IMR-90 (cell line): ENCODE measurements at places on chromosomes 2 and 18. TPM values are rescaled to one million over a fixed set of nuclear protein-coding genes. Genes with fewer than 3 reads are reported as not detected.
A peak's percentile ranks its signal among the peaks of the same experiment; 100 is the strongest.

Gene RHOB
- total RNA-seq, result 112 and 151 TPM in 2 replicates

Gene GDF7
- total RNA-seq, result under 0.01 TPM in 2 replicates

Gene CCNT2
- total RNA-seq, result 30.6 and 44.6 TPM in 2 replicates

Gene HDLBP
- total RNA-seq, result 1,093 and 1,165 TPM in 2 replicates

Gene LRRC30
- not detected in 2 replicates for total RNA-seq

Gene GPAT2
- total RNA-seq, result 0.28 and 0.36 TPM in 2 replicates

Gene SFT2D3
- 2.5 and 3.9 TPM in 2 replicates for total RNA-seq

Gene SRD5A2
- total RNA-seq, result not detected in 2 replicates

Gene C2orf15
- under 0.01 TPM in 1 of 2 replicates, not detected in the other for total RNA-seq

GRCh38 chr18:54622084-54622483 is 31.0 kb downstream of the DYNAP start:
- no peak for DNase-seq

- DNase-seq, result peak; percentile 80
These were observed 96.7 kb downstream of the CRIM1 start for GRCh38 chr2:36452260-36452659.

DNA sequence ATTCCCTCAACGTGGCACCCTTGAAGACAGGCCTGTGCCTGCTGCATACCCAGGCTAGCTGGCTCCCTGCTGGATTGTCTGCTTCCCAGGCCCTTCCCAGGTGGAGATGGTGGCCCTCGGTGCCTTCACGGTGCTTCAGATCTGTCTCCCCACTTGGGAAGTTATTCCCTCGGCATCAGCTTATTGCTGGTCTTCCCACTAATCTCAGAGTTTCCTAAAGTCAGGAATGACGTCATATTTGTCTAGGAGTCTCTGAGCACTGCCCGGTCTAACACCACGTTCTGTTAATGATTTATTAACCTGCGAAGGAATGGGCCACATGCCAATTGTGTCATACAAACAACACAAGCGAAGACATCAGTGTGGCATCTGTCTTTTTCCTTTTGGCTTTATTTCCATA is 269.8 kb upstream of the ID2 start:
- no peak for DNase-seq

DNA sequence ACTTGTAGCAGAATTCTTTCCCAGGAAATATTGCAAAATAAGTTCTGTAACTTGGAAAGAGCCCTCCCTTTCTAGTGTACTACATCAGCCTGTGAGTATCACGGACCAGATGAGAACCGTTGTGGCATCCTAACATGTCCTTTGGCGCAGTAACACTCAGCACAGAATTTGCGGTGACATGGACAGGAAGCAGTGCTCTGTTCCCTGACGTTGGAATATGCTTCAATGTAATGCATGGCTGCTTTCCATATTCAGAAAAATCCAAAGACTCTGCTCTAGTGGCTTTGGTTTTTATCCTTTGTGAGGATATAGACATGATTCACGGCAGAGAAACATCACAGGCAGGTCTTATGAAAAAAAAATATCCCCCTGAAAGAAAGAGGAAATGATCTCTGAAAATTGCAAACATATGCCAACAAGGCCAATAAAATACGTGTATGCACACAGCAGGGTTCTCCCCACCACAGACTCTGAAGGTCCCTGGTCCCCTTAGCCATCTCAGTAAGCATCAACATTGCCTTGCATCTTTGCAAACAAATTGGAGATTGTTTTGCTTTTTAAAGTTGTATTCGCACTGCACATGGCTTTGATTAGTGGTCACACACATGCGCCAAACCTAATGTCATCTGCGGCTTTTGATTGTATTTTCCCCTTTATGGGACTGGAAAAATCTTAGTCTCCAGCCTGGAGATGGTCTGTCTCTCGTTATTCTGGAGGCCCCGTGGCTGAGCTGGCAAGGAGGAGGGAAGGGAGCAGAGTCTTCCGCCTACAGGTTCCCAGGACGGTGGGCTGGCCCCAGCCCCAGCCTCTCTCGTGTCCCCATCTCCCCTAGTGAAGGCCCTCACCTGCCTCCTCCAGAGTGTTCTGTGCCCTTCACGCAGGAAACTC is 122.9 kb downstream of the COPS8 start:
- peak; percentile 96 for DNase-seq

GRCh38 chr2:194004590-194005206 is 1652.3 kb upstream of the SLC39A10 start:
- no peak for DNase-seq

- no peak for DNase-seq
These were observed 110.7 kb upstream of the STPG4 start for GRCh38 chr2:47265751-47266231.

DNA sequence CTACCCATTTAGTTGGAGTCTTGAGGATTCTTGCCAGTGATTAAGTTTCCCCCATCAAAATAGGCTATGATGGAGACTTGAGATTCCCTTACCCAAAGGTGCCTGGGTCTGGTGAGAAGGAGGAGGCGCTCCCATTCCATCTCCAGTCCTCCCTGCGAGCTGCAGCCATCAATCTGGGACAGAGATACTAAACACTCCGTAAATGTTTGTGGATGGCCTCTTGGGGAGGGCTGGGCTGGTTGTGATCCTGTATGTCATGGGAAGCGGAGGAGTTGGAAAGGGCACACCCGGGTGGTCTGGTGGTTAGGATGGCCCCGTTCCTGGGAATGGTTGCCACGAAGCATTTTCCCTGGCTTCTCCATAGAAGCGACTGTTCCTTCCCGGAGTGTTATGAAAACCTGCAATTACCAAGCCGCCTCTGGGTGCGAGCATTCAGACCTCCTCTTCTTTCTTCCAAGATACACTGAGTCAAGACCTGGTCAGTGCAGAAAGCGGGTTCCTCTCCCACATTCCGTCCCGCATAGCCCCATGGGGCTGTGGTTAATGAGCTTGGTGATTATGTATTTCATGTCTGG is 196.9 kb downstream of the CTIF start:
- no peak for DNase-seq

DNA sequence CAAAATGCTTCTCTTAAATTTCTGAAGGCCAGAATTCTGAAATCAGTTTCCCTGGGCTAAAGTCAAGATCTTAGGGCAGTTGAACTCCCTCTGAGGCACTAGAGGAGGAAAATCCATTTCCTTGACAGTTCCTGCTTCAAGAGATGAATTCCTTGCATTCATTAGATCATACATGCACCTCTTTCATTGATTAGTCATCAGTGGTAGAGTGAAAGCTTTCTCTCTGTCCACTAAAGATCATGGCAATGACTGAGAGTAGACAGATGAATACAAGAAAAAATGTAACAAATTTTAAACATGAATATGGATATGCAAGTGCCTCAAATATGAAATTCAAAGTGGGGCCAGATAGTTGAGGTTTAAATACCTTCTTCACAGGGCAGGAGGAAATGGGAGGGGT is 693.4 kb upstream of the TMEFF2 start:
- no peak for DNase-seq

GRCh38 chr2:19073522-19073921 is 284.9 kb downstream of the OSR1 start:
- DNase-seq, result peak; percentile 83

DNA sequence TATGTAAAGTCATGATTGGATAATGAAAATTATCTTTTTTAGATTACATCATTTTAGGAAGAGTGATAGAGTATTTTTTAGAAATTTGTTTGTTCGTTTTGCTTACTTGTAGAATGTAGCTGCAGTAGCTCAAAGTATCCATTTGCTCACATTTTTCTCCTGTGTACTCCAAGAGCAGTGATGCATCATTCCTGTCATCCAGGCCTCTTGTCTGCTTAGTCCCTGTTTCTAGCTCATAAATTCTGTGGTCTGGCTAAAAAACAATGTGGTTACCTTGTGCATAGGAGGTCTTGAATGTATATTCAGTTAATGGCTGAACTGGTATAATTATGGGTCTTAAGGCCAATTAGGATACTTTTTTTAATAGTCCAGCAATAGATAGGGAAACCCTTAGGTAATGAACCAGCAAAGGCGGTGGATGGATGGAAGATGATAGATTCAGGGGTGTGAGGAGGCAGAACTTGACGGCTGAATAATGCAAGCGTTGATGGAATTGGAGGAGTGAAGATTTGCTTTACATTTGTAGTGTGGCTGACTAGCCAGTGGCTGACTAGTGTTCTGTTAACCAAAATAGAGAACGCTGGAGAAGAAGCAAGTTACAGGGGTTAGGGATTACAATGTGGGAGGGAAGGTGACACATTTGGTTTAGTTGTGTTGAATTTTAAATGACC is 145.0 kb downstream of the ZNF407 start:
- peak; percentile 56 for DNase-seq

DNA sequence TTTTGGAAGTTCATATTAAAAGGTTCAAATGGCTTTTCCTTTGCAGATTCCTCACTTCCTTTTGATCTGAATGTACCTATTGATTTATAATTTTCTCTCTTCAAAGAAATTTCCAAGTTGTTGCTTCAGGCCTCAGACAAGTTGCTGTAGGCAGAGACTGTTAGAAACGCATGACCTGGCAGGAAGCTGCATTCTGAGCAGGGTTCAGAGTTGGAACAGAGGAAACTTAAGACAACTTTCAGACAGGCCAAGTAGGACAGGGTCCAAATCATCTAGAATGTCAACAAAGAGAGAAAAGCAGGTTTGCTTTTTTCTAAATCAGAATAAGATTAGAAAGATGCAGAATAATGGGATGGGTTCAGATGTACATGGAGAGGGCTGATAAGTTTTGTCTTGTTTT is 416.3 kb downstream of the LRP1B start:
- no peak for DNase-seq

DNA sequence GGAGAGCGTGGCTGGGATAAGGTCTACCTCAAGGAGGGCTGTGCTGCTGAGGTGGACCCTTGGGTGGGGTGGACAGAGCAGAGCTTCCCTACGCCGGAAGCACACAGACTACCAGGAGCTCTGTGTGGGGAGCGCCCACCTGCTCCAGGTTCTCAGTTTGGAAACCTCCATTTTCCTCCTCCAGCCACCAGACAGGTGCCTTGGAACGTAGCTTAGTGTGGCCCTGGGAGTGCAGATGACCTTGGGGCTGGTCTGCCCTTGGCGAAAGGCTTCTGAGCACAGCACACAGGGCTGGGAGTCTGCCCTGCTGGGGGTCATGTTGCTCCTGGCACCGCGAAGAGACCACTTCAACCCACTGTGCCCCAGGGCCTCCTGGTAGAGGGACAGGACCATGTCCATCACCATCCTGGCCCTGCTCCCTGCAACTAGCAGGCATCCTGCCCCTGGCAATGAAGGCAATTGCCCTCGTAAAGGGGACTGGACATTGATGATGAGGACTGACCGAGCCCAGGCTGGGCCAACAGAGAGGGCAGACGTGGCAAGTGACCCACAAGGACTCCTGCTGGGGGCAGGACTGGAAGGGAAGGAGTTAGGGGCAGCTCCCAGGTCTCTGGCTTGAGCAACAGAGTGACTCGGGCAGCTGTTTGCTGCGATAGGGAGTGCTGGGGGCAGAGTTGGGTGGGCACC is 214.7 kb downstream of the CYP26B1 start:
- DNase-seq, result no peak

GRCh38 chr2:42788882-42789281 is 3.5 kb downstream of the HAAO start:
- no peak for DNase-seq

GRCh38 chr2:62364791-62365528 is 141.0 kb downstream of the TMEM17 start:
- no peak for DNase-seq

GRCh38 chr2:179981085-179981484 is 26.0 kb downstream of the CWC22 start:
- DNase-seq, result peak; percentile 72

DNA sequence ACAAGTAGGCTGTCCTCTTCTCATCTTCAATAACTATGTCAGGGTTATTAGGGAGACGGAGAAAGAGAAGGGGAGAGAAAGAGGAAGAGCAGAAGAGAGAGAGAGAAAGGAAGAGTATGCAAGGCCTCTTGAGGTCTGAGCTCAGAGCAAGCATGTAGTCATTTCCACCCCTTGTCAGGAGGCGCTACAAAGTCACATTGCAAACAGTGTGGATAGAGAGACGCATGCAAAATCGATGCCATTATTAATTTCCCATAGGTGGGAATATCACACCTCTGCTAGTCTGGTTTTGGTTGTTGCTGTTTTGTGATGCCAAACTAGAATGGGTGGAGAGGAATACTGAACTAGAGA is 24.2 kb upstream of the SERPINE2 start:
- no peak for DNase-seq

GRCh38 chr2:18860179-18860578 is 270.8 kb upstream of the NT5C1B start:
- DNase-seq, result no peak

GRCh38 chr2:45343251-45344017 is 267.6 kb downstream of the SRBD1 start:
- peak; percentile 44 for DNase-seq
